ENCODE measurements at places on chromosomes 12 and 14.

- no peak for DNase-seq
Measured at GRCh38 chr12:117356048-117356447, 5.4 kb downstream of the NOS1 start.

GRCh38 chr14:106459971-106460730 lies 933.8 kb downstream of the TMEM121 start:
- no peak for DNase-seq

- no peak for DNase-seq
Measured at GRCh38 chr14:104085032-104085888, at the start of gene ASPG. Gene ASPG, plus strand, starts transcription at chr14:104085700. Its CDS starts 71 bp downstream, at chr14:104085771.

- DNase-seq: no peak
Measured at GRCh38 chr12:57018906-57019305, 2.6 kb upstream of the TAC3 start.

DNA sequence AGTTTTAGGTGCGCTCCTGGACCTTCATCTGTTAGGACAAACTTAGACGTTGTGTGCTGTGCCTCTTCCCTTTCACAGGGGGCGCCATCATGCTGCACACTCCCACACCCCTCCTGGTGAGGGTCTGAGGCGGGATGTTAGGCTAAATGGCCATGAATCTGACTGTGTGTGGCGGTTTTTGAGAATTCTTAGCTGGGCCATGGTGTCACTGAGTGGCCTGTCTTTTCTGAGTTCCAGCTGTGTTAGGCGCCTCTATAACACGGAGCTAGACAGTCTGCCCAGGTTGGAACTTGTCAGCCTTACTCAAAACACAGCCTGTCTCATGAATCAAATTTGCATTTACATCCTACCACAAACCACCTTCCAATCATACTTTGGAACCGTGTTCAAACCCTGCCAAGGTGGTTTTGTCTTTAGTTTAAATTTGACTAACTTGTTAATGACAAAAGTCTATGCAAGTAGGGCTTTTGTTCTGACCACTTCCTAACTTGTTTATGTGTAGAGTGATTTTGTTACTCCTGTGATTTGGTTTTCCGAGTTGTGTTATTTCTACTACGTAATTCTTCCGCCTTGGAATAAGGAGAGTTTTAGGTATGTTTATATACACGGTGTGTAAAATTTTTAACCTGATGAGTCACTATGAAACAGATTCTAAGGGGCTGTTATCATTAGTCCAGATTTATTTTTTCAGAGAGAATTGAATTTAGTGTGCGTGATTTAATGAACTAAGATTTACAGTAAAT lies 19.6 kb downstream of the ACVR1B start:
- DNase-seq: no peak

Data from NCI-H510A treated with DMSO at 0.1 percent for 48 hours (cell line).